ELF-1 (cell line): ENCODE measurements at places on chromosomes 2 and 18.
A peak's percentile ranks its signal among the peaks of the same experiment; 100 is the strongest.

GRCh38 chr2:112768432-112768831, 4.0 kb upstream of the CKAP2L start:
- no peak for DNase-seq

- DNase-seq: no peak
These were observed 28.2 kb downstream of the ACMSD start for GRCh38 chr2:134866498-134867099.

DNA sequence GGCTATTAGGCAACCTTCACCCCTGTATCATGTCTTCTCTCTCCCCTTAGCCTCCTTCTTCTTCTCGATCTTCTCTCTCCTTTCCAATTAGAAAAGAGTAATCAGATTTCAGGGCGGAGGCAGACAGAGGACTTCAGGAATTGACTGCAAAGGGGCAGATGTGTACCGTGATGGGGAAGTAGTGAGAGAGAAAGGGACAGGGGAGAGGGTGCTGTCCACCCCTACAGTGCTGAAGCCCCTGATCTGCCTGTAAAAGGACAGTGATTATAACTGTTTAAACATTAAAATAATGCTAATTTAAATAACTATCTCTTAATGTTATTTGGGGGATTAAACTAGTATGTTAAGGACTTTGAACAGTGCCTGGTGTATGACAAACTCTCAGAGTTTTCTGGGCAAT, 178.5 kb downstream of the ACTR3 start:
- peak; percentile 7 for DNase-seq

- DNase-seq: no peak
These were observed 3.5 kb downstream of the PPP3R1 start for GRCh38 chr2:68248806-68249205.

GRCh38 chr2:72990695-72991438, 73.5 kb downstream of the EMX1 start:
- DNase-seq: no peak

GRCh38 chr2:154855138-154855537, 156.6 kb downstream of the KCNJ3 start:
- no peak for DNase-seq
